ENCODE measurements at places on chromosomes 6 and 20.

DNA sequence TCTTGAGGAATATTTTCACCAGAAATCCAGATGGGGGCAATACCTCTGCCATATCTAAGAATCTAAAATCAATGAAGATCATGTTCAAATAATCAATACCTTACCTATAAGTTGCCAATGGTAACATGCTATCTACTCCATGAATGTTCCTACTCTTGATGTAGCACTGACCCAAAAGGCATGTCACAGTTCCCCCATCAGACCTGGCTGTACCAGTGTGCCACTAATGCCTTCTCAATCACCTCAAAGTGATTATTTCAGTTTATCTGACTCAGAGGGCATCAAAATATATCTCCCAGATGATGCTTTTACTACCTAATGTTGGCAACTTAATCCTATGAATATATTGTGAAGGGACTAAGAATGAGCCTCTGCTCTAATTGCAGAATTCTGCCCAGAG is 5.5 kb downstream of the PDCD2 start:
- no peak for DNase-seq

DNA sequence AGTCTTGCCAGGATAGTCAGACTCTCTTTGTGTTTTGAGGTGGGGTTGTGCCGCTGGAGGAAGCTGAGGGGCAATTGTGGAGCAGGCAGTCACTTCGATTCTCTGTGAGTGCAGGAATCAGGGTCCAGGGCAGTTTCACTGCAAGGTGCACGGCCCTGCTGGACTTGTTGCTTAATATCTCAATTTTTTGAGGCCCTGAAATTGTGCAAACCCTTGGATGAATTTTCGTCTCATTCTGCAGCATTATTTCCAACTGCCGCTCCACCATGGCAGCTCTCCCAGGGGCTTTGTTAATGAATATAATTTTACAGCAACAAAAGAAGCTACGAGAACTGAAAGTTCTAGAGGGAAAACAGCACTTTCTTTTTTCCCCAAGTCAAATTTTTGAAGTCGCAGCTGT is 531.9 kb downstream of the QKI start:
- no peak for DNase-seq

GRCh38 chr6:51339728-51340127 is 521.1 kb downstream of the TFAP2B start:
- DNase-seq = no peak

GRCh38 chr6:102488729-102489128 is 1095.2 kb downstream of the GRIK2 start:
- DNase-seq = no peak

DNA sequence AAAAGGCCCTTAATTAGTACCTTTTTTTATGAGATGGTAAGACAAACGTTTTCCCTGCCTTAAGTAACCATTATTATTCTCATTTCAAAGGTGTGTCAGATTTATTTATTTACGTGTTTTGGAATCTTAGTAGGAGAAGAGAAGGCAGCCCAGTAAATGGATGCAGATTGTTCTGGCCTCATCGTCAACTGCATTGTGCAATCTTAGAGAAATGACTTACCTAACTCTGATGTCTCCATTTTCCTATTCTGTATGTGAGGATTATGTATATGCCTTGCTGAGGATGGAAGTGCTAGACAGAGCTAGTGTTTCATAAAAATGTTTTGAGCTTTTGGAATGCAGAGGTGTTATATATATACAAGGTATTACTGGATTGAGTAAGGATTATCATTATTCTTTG is 97.0 kb upstream of the JAG1 start:
- DNase-seq = no peak

DNA sequence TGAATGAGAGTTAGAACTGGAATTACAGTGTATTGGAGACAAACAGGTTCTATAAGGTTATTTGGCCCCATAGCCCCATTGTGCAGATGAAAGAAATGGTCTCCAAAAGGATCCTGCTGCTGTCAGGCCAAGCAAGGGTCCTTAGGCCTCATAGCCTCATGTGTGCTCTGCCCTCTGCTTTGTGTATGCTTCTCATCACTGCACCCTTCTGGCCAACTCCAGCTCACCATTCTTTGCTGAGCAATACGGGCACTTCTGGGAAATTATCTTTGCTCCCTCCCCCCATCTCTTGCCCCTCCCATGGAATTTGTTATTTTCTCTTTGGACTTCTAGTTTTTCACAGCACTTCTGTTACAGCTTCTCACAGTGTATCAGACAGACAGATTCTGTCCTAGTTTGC is 298.8 kb downstream of the FOXA2 start:
- no peak for DNase-seq

DNA sequence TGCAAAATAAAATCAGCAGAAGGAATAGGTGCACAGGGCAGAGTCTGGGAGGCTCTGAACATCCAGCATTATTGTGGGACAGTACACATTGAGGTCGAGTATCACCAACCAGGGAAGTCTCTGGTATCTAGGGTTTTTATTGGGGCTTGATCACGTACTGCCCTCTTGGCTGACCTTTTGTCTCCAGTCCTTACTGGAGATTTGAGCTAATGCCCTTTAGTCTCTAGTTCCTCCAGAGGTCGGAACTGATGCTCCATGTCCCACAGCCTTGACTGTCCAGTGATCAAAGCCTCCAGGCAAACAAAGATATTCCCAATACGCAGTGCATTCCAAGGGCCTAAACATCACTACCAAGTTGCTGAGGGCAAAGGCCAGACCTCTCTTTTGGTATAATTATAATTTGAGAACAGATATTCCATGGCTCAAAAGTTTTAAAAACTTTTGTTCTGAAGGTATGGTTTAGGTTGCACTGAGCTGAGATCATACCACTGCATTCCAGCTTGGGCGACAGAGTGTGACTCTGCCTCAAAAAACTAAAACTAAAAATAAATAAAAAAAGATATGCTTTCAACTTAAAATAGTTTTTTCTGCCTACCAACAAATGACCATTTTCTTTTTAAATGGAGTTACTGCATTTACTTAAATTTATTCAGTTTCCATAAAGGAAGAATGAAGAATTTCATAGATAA is 56.9 kb upstream of the DYNLRB1 start:
- DNase-seq = no peak

DNA sequence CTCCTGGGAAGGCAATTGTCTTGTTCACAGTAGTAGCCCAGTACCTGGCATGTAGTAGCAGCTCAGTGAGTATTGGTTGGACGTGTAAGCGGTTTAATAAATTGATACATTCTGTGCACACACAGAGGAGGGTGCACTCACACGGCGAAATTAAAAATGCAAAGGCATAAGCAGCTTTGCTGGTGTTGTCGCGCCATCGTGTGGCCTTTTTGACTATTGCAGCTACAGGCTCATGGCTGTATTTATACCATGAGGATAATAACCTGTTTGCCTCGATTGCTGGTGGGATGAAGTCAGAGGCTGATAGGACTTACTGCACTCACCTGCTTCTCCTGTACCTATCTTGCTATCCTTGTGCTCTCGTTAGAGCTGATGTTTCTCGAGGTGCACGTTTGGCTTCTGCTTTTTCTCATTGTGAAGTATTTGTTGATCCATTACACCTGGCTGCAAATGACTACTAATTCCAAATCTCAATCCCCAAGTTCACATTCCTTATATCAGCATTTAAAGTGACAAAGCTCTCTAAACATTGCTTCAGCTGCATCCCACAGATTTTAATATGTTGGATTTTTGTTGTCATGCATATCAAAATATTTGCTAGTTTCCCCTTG is 61.5 kb downstream of the TBXT start:
- DNase-seq = peak; percentile 53

GRCh38 chr6:164744301-164744700 is 565.1 kb downstream of the C6orf118 start:
- DNase-seq = no peak

DNA sequence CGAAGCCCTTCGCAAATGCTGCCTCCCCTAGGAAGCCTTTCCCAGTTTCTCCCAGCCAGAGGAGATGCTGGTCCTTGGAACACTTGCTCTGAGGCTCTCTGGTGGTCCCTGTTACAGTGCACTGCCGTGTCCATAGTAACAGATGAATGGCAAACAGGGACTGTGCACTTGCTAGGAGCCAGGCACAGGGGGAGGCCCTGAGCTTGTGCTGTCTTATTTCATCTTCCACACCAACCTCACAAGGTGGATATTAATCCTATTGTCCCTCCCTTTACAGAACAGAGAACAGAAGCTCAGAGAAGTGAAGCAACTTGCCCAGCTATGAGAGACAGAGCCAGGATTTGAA is 19.0 kb downstream of the SRC start:
- no peak for DNase-seq

DNA sequence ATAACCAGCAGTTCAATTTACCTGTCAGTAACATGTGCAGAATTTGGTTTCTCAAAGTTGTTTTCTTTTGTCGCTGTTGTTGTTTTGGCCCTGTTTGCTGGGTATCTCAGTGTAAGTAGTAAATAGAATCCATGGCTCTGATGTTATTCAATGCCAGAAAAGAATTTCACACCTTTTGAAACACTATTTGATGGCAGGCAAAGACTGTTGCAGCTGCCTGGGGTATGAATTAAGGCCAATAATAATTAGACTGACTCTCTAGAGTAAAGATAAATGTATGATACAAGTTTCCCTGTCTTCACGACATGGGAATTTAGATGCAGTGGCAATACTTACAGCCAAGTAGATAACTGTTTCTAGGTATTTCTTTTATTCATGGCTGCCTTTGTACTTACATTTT is 281.4 kb downstream of the CD83 start:
- DNase-seq = no peak

- peak; percentile 56 for DNase-seq
Measured at GRCh38 chr6:158220786-158221442, 52.8 kb downstream of the GTF2H5 start.
